Stimulated activated CD4-positive, alpha-beta T cell treated with anti-CD3 and anti-CD28 coated beads, Interleukin-1b, Interleukin-23, amount 100 ng/mL, for 48 hours (primary cell): ENCODE measurements at places on chromosomes 2 and 18.

GRCh38 chr2:152950126-152950525, 231.7 kb downstream of the ARL6IP6 start:
- no peak for DNase-seq

DNA sequence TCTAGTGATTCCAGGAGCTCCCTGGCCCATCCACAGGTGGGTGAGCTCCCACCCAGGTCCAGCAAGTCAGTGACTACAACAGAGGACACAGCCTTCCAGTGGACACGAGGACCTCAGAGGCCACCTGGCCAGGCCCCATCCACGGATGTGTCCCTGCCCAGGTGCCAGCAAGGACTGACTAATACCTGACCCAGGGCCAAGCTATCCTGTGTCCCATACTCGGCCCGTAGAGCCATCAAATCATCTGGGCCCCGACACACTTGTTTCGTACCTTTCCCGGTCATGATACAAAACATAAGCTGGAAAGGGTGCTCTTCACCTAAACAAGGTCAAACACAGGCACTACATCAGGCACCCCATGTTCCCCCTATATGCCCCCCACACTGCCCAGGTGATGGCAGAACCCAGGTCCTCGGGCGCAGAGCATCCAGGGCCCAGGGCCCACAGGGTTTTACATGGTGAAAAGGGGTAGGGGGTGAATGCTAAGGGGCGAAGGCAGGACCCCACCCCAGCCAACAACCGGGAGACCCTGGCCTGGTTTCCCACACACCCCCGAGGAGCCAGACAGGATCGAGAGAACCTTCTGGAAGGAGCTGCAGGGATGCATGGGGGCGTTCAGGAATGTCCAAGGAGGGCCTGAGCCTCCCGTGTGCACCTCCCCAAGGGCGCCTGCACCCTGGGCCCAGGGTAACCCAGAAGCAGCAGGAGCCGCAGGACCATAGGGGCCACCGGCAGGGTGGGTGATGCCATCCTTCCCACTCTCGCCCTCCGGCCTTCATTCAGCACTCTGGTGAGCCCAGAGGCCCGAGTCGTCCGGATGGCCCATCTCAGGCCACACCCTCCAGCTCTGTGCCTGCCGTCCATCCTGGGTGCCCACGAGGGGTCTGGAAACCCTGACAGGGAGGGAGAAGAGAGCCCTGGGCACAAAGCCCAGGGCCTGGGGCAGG, 94.3 kb downstream of the HDAC4 start:
- no peak for DNase-seq

- DNase-seq, result no peak
These were observed 231.7 kb upstream of the FOSL2 start for GRCh38 chr2:28160986-28161425.

GRCh38 chr18:13158428-13158827, 60.1 kb upstream of the LDLRAD4 start:
- no peak for DNase-seq

DNA sequence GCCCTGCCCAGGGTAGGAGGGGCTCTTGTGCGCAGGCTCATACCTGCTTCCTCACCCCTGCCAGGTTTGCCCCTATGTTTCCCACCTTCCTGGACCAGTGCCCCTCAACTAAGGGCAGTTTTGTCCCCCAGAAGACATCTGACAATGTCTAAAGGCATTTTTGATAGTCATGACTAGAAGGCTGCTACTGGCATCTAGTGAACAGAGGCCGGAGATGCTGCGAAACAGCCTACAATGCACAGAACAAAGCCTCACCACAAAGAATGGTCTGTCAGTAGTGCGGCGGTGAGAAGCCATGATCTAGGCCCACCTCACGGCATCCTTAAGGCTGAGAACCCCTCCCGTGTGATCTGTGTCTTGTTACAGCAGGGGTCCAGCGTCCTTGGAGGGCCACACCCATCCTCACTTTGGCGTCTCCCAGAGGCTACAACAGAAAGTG, 96.0 kb downstream of the TMEM17 start:
- DNase-seq, result no peak

DNA sequence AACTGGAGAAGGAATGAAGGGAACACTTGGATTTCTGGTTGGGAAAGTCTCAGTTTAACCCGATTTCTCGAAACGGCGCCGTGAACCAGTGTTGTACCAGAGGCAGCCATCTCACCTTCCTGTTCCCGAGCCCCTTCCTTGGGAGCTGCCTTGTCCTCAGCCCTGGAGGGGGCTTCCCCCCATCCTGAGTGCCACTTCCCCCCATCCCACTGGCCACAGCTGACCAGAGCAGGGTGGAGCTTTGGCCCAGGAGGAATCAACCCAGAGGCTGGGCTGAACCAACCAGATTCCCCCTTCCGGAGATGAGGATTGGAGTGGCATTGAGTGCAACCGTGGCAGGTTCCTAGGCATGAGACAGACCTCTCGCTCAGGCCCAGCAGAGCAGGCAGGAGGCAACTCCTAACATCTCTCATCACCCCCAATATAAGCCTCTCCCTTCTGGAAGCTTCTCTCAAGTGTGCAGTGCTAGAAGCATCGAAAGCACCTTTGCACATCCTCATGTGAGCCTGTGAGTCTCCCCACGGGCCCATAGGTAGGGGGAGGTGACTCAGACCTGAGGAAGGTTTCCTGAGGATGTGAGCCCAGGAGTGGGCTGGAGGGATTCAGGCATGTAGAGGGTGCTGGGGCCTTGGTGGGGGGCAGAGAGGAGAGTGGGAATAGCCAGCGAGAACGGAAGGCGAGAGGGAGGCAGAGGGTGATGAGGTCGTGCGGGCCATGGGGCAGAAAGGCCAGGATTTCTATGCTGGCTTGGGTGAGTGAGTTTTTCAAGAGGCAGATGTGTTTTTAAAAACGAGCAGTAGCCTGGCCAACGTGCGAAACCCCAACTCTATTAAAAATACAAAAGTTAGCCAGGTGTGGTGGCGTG, 11.9 kb downstream of the NGEF start:
- DNase-seq, result no peak

- no peak for DNase-seq
These were observed 28.6 kb upstream of the TMEM87B start for GRCh38 chr2:112026509-112026908.

DNA sequence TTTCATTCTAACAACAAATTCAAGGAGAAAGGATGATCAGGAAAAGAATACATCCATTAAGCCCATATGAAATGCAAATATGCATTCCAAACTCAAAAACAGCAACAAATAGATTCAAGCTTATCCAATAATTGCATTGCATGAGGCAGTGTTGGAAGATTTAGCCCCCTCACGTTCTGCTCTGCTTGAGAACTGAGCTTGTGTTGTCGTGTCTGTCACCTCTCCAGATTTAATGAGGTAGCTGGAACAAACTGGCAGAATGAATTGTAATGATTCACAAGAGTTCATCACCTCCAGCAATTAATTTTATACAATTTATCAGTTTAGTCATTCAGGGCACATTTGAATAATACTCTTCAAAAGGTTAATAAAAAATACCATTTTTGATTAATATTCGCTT, 54.8 kb downstream of the AP1S3 start:
- no peak for DNase-seq

GRCh38 chr2:22359071-22359672, 1025.8 kb upstream of the KLHL29 start:
- no peak for DNase-seq

DNA sequence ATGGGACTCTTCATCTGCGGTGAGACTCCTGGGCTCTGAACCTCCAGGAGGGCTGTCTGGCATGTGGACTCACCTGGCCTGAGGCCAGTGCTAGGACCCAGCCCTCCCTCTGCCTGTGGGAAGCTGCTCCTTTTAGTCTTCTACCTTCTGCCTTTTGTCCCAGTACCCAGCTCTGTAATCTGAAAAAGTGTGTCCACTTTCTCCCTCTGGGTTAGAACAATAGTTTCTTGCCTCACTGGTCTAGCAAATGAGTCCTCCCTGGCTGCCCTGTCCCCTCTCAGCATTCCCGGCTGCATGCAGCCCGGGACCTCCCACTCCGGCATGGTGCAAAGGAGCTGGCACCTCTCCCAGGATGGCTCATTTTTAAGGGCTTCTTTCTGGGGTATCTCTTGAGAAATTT, 25.9 kb downstream of the GKN2 start:
- no peak for DNase-seq

GRCh38 chr2:124874219-124874618, 849.1 kb downstream of the CNTNAP5 start:
- DNase-seq, result no peak

DNA sequence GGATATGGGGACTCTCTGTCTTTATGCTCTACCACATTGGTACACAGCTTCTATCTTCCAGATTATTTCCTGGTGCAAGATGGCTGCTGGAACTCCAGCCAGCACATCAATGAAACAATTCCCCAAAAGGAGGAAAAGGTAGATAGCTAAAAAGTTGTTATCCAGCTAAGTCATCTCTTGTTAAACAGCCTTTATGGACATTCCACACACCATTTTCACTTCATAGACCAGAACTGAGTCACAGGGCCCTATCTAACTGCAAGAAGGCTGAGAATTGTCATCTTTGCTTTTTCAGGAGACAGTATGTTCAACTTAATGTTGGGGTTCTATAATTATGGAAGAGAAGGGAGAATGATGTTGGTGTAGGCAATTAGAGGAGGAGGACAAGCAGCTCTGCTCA, 133.3 kb upstream of the NOSTRIN start:
- no peak for DNase-seq

DNA sequence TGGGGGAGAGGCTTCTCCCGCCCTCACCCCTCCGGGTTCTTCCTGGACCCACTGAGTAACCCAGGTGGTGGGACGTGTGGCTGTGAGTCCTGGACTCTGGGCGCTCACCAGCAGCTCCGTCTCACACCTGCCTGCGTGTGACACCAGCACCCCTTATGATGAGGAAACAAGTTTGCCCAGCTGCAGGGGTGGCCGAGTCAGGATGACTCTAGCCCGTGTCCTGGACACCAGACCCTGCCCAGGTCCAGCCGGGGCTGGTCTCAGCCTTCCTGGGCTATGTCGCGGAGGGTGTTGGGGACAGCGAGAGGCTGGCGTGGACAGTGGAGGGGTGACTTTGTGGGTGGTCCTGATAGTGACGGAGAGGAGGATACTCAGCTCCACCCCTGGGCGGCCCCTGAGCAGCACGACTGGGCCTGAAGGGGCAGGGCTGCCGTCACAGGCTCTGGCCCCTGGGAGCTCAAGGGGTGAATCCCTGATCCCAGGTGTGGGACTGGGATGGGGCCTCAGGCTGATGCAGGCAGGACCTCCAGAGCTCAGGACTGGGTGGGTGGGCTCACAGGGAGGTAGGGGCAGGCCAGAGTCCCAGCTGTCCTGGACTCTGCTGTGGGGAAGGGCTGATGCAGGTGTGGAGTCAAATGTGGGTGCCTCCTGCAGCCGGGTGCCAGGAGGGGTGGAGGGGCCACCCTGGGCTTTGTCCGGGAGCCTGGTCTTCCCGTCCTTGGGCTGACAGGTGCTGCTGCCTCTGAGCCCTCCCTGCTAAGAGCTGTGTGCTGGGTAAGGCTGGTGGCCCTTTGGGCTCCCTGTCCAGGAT, 3.7 kb downstream of the GPR35 start:
- peak; percentile 0 for DNase-seq

GRCh38 chr2:188770296-188770695, 203.9 kb upstream of the COL3A1 start:
- DNase-seq, result no peak

- DNase-seq, result no peak
These were observed 10.9 kb upstream of the SGPP2 start for GRCh38 chr2:222413295-222413911.

DNA sequence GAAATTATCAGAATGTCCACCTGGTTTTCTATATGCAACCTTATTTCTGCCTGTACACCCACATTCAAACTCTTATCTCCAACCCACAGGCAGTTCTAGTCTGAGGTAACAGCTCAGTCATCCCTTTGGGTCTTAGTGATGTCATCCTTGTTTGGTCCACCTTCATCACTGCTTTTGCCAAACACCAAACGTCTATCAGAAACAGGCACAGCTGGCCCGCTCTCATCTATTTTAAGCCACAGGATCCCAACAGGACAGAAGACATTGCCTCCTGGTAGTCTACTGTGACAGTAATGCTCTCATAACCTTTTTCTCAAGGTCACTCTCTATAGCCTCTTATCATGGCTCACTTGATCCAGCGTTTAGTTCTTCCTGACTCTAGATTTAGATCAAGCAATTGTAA, 99.0 kb upstream of the CHAC2 start:
- DNase-seq, result no peak

- DNase-seq, result no peak
These were observed 302.1 kb downstream of the ARHGAP15 start for GRCh38 chr2:143431316-143431715.

DNA sequence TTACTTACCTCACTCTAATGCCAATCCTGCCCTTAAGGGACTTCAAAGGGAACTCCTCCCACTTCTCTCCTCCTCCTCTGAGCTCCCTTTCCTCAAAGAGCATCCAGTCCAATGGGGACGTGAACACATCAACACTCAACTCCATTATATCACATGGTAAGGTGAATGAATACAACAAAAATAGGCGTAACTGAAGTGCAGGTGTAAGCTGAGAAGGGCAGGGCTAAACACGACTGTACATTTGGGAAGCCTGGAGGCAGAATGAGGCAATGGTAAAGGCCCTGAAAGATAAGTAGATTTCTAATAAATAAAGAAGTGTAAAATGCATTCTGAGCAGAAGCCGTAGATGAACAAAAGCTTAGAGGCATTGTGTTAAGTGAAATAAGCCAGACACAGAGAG, 226.1 kb upstream of the TRIB2 start:
- no peak for DNase-seq

GRCh38 chr2:129575880-129576279, 403.6 kb upstream of the RAB6C start:
- no peak for DNase-seq

- no peak for DNase-seq
These were observed 2.6 kb downstream of the CYB5A start for GRCh38 chr18:74289137-74289536.

GRCh38 chr2:109148117-109148746, 19.2 kb downstream of the SH3RF3 start:
- DNase-seq, result no peak

DNA sequence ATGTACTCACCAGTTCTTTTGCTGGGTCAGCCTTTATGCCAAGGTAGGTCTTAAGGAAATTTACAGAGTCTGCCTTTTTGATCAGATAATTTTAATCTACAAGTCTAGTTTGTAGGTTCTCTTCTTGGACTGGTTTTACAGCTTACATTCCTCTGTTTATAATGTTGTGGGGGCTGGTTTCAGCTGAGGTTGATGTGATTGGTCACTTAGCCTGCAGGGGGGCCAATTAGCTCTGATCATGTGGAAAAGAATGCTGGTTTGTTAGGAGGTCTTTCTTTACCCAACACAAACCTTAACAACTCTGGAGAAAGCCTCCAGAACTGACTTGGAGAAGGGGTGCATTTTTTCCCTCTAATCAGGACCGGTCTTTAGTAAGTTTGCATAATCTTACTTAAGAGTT, at the start of gene KCNJ13:
Gene KCNJ13 (minus strand): TSS at position 131 of the 400 bp plus-strand sequence. CDS start 5,203 bp downstream, outside the sequence.
- no peak for DNase-seq

GRCh38 chr2:134581877-134582546, 136.8 kb downstream of the TMEM163 start:
- no peak for DNase-seq

DNA sequence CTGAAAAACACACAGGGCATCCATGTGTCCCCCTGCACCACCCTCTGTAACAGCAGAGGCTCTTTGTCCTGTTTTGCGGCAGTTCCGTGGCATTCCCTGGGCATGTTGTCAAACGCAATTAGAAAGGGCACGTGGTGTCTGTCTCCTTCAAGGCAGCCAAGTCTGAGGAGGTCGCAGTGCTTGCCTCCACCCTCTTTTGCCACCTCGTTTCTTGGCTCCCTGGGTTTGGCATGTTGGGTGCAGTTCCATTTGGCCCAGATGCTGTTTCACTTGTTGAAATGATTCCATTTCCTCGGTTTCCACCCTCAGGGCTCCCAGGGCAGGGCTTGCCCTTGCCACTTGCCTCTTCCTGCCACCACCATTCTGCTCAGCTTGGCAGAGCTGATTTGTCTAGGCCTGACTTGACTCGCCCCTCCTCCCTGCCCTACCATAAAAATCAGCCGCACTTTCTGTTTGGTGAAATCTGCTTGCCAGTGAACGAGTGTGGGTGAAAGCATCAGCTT, 12.4 kb downstream of the CCL20 start:
- DNase-seq, result no peak
